ENCODE measurements at places on chromosomes 2 and 18.

DNA sequence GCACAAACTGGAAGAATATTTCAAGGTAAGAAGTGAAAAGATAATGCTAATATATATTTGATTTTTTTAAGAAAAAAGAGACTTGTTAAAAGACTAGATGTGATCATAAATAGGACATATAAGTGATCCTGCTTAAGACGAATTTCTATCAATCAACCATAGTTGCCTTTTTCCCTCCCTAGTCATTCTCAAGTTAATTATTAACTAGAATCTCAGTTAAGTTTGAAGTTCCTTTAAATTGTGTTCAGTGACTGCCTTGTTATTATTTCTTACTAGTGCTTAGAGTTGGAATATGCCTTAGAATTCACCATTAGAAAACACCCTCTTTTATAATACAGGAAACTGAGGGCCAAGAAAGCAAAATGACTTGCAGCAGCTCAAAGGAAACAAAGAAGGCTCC, 141.5 kb upstream of the SP5 start:
- DNase-seq = no peak

DNA sequence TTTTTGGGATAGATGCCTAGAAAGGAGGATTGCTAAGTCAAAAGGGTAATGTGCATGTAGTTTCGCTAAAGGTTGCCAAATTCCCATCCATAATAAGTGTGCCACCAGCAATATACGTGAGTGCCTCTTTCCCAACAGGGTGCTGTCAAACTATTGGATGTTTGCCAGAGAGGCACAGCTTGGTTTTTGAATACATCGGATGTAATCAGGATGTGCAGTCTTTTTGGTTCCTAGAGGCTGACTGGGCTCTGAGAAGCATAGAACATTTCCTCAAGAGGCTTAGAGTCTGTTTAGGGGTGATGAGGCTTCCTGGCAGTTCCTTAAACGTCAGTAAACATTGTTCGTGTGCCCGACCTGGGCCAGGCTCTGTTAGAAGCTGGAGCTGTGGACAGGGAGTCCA, 28.0 kb downstream of the AGAP1 start:
- DNase-seq = no peak

GRCh38 chr2:47063538-47063930, 91.6 kb downstream of the STPG4 start:
- DNase-seq = no peak

DNA sequence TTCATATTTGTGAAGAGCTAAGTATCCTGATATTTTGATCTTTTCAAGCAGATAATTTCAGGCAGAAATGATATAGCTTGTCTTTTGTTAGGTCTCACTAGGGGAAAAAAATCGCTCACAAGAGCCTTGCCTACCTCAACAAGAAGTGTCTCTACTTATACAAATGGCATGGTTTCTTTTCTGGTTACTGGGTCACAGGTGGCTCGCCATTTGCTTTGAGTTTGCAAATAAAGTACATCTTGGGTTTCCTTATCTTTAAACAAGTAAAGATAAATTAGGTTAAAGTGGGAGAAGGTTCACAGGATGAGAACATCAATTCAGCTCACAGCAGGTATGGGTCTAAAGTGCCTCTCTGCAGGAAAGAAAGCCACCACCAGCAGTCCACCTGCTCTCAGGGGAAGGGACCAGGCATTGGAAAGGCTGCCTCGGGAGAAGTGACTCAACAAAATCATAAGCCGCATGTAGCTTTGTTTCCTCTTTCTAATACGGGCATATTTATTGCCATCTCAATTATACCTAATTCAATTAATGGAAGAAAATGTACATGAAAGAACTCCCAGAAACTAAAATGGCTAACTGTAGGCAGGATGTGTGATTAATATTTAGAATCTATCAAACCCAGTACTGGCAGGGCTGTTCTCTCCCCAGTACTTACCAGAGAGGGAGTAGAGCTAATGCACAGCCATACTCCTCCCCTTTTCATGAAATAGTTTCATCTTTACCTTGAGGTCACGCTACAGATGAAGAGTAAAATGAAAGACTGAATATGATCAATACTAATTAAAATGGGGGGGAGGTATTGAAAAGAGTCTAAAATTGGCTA, 28.3 kb downstream of the CDC42EP3 start:
- no peak for DNase-seq

DNA sequence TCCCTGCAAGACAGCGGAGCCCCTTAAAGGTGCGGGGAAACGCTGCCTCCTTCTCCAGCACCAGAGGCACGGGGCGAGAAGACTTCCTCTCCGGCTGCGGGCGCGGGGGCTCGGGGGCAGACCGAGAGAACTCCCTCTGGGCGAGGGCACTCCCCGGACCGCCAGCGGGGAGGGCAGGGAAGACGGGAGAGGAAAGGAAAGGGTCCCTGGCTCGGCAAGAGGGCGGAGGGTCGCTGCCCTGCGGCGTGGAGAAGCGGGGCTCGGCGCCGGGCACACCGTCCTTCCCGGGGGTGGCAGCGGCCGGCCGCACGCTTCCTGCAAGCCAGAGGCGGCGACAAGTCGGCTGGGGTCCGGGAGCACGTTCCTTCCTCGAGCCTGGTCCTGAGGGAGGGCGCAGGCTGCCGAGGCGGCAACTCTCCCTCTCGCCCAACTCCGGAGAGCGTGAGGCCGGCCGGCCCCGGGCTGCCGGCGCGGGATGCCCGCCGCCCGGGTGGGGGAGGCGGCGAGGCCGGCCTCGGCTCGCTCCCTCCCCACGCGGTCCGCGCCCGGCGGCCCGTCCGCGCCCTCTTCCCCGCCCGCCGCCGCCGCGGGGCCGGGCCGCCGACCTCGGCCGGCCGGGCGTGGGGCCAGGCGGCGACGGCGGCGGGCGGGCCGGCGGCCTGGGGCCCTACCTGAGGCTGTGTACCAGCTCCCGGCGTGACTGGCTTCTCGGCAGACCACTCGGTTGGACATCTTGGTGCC, 1.1 kb downstream of the MEMO1 start:
- peak; percentile 30 for DNase-seq

- no peak for DNase-seq
Measured at GRCh38 chr18:51053814-51054213, 23.8 kb downstream of the SMAD4 start.

DNA sequence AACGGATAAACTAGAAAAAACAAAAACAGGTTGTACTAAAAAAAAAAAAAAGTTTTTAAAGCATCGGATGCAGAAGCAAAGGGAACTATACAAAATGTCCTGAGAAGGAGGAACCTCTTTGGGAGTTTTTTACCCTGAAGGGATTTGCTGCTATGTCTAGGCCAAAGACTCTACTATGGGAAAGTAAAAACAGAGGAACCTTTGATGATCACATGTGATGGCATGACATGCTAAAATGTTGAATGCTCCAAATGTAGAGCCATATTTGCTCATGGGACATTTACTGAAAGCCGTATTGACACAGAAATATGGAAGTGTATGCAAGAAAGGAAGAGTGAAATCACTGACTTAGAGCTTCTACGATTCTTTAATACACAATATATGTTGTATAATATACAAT, 992.0 kb upstream of the ZEB2 start:
- no peak for DNase-seq

GRCh38 chr2:37842732-37843440, 82.2 kb upstream of the RMDN2 start:
- no peak for DNase-seq

GRCh38 chr2:47964722-47965434, 58.6 kb upstream of the FBXO11 start:
- DNase-seq = no peak

- no peak for DNase-seq
Measured at GRCh38 chr2:83742117-83742782, 716.8 kb downstream of the SUCLG1 start.

DNA sequence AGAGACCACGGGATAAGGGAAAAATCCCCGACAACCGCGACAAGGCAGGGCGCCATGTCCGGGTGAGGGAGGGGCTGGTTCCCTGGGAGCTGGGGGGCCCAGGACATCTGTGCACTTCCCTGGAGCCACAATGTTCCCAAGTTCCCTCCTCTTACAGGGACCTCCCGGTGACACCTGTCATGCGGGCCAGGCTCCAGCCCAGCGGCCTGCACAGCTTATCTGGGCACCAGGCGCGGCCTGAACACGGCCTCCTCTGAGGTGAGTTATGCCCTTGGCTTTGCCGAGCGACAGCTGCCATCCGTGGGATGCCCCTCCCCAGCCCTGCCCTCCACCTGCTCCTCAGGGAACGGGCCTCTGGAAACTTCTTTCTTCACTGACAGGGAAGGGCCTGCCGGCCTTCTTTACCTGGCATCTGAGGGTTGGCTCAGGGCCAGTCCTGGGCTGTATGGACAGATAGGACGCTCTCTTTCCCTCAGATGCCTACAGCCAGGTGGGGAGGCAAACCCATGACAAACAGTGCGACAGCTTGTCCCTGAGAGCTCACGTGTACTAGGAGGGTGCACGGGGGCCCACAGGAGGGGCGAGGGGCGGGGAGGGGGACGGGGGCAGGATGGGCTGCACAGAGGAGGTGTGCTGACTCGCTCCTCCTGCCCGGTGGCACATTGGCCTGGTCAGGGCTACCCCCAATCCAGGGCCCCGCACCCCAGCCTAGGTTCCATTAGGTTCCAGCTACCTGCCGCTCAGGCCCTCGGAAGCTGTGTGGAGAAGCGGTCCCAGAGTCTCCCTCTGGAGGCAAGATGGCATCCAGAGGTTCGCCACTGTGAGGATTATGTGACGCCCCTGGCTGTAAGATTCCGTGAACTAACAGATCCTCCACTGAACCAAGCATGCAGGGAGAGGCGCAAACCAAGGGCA, 34.9 kb upstream of the HPCAL1 start:
- DNase-seq = no peak

- no peak for DNase-seq
Measured at GRCh38 chr2:137638932-137639331, 325.3 kb upstream of the HNMT start.

- DNase-seq = no peak
Measured at GRCh38 chr2:9807555-9808305, 35.5 kb upstream of the TAF1B start.

DNA sequence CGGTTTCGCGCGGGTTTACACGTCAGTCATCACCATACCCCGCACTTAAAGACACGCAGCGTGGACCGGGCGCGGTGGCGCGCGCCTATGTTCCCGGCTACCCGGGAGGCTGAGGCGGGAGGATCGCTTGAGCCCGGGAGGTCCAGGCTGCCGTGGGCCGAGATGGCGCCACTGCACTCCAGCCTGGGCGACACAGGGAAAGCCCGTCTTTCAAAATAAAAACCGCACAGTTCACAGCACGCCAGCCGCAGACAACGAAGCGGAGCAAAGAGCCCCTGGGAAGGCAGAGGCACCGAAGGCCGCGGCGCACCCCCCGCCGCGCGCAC, 328 bp downstream of the DTYMK start:
- no peak for DNase-seq

- no peak for DNase-seq
Measured at GRCh38 chr18:75159238-75159518, 49.8 kb downstream of the PTGR3 start.

DNA sequence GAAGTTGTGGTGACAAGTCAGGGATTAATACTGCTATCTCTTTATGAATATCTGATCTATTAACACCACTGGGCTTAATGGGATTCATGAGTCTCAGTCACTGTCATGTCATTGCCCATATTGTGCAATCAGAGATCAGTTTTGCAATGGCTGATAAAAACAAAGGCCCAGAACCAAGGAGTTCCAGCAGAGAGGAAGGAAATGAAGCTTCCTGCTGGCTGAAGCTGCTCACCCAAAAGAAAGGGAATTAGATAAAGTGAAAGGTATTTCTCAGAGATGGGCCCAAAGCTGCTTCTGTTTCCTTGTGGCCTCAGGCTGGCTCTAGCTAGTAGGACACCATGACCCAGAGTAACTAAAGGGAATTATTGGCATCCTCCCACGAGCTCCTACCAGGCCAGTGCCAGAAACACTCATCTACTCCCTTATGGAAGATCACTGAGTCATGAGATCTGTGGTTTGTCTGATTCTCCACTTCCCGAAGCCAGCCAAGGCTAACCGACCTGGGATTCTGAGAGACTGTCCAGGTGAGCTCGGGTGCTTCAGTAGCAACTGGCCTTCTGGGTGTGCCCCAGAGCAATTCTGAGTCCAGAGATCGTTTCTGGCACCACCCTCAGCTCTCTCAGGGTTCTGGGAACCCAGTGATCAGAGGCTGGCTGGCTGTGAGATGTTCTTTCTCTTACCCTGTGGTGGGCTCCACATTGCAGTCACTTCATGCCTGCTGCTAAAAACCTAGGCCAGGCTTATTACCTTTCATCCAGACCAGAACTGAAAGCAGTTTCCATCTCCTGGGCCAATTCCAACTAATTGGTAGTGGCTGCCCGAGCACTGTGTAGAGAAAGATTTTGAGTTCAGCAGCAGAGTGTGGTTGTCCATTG, 129.5 kb upstream of the PELI1 start:
- peak; percentile 61 for DNase-seq

GRCh38 chr18:43751203-43751602, 473.9 kb upstream of the SYT4 start:
- no peak for DNase-seq

- no peak for DNase-seq
Measured at GRCh38 chr18:62610701-62611411, 88.0 kb downstream of the ZCCHC2 start.

GRCh38 chr18:57026316-57026715, 120.6 kb upstream of the BOD1L2 start:
- no peak for DNase-seq

DNA sequence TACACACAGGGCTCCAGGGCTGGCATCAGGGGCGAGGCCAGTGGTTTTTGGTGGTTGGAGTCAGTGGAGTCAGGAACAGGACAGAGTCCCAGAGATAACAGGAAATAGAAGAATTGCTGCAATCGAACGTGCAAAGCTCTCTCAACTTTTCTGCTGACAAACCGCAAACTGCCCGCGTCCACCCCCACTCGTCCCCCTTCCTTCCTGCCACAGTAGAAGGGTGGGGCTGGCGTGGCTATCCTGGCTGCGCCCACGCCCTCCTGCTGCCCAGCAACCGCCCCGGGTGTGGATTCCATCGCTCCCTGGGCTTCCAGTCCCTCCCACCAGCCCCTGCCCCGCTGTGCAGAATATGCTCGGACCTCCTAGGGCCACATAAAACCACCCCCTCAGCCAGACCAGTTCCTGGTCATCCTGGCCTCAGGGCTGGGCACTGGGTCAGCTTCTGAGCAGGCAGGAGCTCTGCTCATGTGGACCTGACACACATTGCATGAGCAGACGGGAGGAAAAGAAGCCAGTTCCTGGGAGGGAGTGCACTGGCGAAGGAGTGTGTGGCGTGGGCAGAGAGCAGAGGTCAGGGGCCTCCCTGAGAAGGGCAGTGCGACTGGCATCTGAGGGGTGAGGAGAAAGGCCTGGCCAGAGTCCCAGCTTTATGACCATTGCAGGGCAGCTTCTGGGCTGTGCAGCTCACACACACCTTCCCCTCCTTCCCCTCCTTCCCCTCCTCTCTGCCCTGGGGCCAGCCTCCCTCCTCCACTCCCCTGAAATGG, 85.4 kb upstream of the ATG16L1 start:
- DNase-seq = peak; percentile 80

DNA sequence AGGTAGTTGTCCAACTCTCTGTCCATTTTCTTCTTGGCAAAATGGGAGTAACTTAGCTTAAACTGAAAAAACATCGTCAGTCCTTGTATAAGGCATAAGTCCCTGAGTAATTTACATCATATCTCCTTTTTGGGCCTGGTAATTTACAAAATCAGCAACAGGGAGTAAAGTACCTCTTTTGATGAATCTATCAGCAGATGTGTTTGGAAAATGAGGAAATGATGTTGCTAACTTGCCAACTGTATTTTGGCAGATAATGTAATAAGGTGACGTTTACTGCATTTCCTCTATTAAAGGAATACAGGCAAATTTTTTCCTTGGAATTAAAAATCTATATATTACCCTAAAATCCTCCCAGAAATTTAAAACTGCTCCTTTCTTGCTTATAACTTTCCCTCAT, 29.2 kb downstream of the ANKRD44 start:
- DNase-seq = no peak

GRCh38 chr2:200943527-200944105, 19.8 kb downstream of the ORC2 start:
- DNase-seq = no peak

Measured in SW 1271 (cell line).